Ecto neural progenitor cell (in vitro differentiated cells): ENCODE measurements at places on chromosomes 16 and 17.

DNA sequence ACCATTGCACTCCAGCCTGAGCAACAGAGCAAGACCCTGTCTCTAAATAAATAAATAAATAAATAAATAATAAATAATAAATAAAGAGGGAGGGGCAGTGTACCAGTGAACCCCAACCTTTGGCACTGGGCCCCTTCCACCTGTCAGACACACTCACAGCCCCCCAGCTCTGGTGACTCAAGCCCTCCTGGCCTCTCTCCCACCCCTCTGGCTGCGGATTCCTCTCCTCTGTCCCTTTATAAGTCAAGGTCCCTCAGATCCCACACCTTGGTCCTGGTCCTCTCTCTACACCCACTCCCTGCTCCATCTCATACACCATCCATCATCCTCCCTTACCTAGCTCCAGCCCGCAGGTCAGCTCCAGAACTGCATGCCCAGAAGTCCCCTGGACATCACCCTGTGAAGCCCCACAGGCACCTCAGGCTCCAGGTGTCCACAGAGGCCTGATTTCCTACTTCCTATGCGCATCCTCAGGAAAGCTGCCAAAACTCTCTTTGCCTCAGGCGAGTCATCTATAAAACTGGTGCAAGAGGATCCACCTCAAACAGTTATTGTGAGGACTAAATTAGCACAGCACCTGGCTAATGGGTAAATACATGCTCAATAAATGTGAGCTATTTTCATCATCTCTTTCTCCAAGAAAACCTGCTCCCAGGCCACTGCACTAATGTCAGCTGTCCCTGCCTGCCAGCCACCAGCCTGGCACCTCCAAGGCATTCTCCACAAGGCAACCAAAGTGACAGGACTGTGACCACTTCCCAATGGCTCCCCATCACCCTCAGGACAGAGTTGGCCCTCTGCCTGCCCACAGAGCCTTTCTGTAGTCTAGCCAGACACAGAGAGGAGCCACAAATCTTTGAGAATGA lies 46.8 kb downstream of the BEAN1 start:
- DNase-seq: no peak

DNA sequence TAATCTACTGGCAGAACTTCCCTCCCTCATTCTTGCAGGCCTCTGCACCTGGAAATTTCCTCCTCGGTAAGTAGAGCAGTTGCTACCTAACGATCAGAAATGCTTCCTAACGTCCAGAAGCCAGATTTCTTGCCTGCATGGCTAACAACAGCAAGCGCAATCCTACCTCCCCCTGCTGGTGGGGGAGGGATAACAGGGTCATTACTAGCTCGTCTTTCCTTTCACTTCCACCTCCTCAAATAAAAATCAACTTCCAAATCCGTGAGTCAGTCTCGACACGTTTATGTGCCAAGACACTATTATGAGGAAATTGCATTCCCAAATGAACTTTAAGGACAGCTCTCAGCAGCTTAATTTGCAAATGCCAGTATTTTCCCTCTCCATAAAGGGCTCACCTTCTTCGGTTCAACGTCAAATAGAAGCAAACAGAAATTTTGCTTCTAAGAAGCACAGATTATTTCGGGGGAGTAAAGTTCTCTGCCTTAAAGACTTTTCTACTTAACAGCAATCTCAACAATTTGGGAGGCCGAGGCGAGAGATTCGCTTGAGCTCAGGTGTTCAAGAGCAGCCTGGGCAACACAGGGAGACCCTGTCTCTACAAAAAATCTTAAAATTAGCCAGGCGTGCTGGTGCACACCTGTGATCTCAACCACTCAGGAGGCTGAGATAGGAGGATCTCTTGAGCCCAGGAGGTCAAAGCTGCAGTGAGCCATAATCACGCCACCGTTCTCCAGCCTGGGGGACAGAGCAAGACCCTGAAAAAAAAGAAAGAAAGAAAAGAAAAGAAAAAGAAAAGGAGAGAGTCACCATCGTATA lies 188.6 kb upstream of the PSMD7 start:
- DNase-seq: peak; percentile 71

DNA sequence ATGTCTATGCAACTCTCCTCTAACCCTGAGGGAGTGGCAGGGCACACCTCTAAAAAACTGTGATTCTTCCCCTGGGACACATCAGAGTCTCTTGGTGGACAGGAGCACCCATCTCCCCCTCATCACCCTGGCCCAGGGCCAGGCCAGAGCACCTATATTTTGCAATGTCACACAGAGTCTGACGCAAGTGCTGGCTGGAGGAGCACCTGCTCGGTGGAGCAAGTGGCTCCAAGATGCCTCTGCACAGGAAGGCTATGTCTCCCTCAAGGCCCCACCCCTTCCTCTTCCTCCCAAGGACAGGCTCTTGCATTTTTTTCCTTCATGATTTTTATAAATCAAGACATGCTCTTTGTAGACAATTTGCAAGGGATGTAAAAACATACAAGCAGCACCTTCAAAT lies 13.3 kb downstream of the SNN start:
- DNase-seq: no peak

DNA sequence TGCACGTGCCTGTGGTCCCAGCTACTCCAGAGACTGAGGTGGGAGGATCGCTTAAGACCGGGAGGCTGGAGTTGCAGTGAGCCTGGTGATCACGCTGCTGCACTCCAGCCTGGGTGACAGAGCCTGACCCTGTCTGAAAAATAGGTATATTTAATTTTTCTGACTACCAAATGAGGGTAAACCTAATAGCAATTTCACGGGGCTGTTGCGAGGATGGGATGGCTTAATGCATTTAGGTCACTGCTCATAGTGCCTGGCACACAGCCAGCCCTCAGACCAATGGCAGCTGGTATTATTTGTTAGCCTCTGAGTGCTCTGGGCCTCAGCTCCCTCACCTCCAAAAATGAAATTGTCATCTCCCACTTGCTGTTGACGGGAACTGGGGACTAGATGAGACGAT lies 5.9 kb upstream of the CDIP1 start:
- no peak for DNase-seq

- no peak for DNase-seq
These were observed 6.9 kb downstream of the LMF1 start for GRCh38 chr16:963913-964312.
